ENCODE measurements at places on chromosomes 12 and 14.

- no peak for DNase-seq
Measured at GRCh38 chr12:94970560-94970959, 32.9 kb downstream of the NDUFA12 start.

DNA sequence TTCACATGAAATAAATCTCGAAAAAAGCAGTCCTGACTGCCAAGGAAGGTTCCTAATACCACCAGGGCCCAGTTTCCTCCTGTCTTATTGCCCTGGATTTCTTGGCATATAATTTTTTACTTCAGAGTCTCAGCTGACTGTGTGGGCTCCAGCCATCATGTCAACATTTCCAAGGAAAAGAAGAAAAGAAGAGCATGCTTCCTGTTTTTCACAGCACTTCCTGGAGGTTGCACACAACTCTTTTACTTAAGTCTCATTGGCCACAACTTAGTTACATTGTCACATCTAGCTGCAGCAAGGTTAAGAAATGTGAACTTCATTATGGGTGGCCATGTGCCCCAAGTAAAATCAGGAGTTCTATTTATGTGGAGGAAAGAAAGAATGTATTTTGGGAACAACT lies 24.3 kb downstream of the DACT1 start:
- DNase-seq: no peak

- DNase-seq: no peak
Measured at GRCh38 chr12:26704684-26705460, 128.1 kb downstream of the ITPR2 start.

DNA sequence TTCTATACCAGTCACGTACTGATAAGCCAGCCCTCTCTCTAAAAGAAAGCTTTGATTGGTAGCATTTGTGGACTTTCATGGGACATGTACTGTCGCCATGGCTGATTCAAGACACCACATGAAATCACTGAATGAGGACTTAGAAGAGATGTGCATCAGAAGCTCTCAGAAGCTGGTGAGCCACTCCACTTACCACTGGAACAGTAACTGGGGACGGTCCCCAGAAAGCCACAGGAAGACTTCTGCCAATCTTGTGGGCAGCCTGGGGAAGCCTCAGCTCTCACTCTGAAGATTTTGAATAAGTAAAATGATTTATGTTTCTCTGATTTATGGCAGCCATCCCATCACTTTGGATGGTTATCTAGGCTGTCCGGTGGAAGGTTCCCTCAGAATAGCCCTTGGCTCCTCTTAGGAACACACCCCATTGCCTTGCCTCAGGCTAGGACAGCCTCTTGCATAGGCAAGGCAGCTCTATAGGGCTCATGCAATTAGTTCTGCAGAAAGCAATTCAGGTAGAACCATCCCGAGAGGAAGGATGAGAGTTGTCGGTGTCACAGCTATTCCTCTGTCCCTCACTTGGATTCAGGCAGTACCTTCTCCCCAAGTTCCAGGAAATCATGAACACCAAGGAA lies 9.8 kb downstream of the DHRS1 start:
- no peak for DNase-seq

GRCh38 chr14:40413136-40413535 lies 980.9 kb upstream of the FBXO33 start:
- peak; percentile 45 for DNase-seq

GRCh38 chr12:105761075-105761474 lies 377.7 kb downstream of the NUAK1 start:
- no peak for DNase-seq

- DNase-seq: no peak
Measured at GRCh38 chr12:126353604-126354003, 1288.4 kb downstream of the AACS start.

- no peak for DNase-seq
Measured at GRCh38 chr12:90473831-90474230, 481.1 kb downstream of the CCER1 start.

DNA sequence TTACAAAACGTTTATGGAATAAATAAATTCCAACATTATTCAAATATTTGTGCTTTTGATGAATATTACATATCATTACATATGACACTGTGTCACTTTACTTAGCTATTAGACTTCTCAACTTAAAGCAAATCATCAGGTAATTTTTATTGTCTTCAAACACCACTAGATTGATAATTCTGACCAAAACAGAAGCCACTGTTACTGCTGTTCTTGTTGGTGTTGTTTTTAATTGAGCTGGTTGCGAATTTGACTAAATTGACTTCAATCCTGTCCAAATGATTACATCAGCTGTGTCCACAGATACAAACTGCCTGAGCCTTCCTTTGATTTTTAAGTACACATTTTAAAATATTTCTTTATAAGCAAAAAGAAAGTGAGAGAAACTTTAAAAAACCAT lies 29.2 kb downstream of the PRKD1 start:
- no peak for DNase-seq
